ENCODE measurements at places on chromosomes 11 and 22. TPM values are rescaled to one million over a fixed set of nuclear protein-coding genes. Genes with fewer than 3 reads are reported as not detected.

GRCh38 chr11:65654375-65655349 is 8.1 kb downstream of the RELA start:
- DNase-seq = no peak

- no peak for DNase-seq
These were observed 12.1 kb downstream of the TAF1D start for GRCh38 chr11:93729129-93729616.

- DNase-seq = no peak
These were observed 233.5 kb downstream of the MIAT start for GRCh38 chr22:26890870-26891269.

DNA sequence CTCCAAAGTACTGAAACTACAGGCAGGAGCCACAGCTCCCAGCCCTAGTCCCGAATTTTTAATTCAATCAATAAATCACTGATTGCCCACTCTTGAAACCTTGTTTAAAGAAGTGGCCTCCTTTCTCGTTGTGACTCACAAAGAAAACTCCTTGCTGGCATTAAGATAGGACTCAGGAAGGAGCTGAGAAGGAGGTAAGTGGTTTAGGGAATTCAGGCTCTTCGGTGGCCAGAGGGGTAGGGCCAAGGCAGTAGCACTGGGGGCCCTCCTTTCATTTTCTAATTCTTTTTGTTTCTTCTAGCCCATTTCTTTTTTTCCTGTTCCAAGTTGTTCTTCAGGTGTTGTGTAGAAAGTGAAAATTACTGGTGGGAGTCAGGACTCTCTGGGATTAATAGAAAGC is 86.2 kb upstream of the OR9Q1 start:
- DNase-seq = no peak

The HBB gene
- total RNA-seq = 1,170 TPM
